ENCODE measurements at places on chromosomes 11 and 22. TPM values are rescaled to one million over a fixed set of nuclear protein-coding genes. Genes with fewer than 3 reads are reported as not detected.

Gene DRD4
- total RNA-seq = 0.22 TPM

Gene KCNJ11
- not detected for total RNA-seq

Gene RAB39A
- total RNA-seq = not detected

Gene NLRP14
- not detected for total RNA-seq

Gene NXPE1
- not detected for total RNA-seq

Gene ESRRA
- 36.2 TPM for total RNA-seq

Gene TPH1
- 0.14 TPM for total RNA-seq

Gene APOA1
- not detected for total RNA-seq

Gene RBMXL2
- not detected for total RNA-seq

Gene CDHR5
- total RNA-seq = not detected

Gene PARVA
- total RNA-seq = 60.2 TPM

Gene QSER1
- 24.5 TPM for total RNA-seq

Gene HOATZ
- not detected for total RNA-seq

Gene FTH1
- 5,455 TPM for total RNA-seq

Gene PHF5A
- 39.2 TPM for total RNA-seq

Gene ARFGAP2
- total RNA-seq = 162 TPM

Gene CASP5
- 1.5 TPM for total RNA-seq

Gene INPP5J
- 0.66 TPM for total RNA-seq

Gene OR8K1
- not detected for total RNA-seq

Gene MMP13
- total RNA-seq = 0.14 TPM

Gene AIFM3
- 0.22 TPM for total RNA-seq

Gene CARNS1
- total RNA-seq = 0.22 TPM

Gene OR10A4
- not detected for total RNA-seq

Measured in placental pericyte (primary cell).